Upper lobe of left lung (tissue), 6 donors: ENCODE measurements at places on chromosomes 5 and 9. TPM values are rescaled to one million over a fixed set of nuclear protein-coding genes. Genes with fewer than 3 reads are reported as not detected.

Gene MCTP1
- total RNA-seq: 30.6 TPM

Gene CDC20B
- total RNA-seq: 0.09 TPM

Gene SLC6A7
- total RNA-seq: not detected

Gene PCDHB7
- total RNA-seq: 2.4 TPM

Gene TAF11L5
- not detected for total RNA-seq

Gene SLC6A18
- not detected for total RNA-seq

Gene PFN3
- total RNA-seq: not detected

Gene PCDHGA2
- total RNA-seq: 3.1 TPM

Gene ADAMTS19
- not detected for total RNA-seq

Gene OTULINL
- 75.4 TPM for total RNA-seq

DNA sequence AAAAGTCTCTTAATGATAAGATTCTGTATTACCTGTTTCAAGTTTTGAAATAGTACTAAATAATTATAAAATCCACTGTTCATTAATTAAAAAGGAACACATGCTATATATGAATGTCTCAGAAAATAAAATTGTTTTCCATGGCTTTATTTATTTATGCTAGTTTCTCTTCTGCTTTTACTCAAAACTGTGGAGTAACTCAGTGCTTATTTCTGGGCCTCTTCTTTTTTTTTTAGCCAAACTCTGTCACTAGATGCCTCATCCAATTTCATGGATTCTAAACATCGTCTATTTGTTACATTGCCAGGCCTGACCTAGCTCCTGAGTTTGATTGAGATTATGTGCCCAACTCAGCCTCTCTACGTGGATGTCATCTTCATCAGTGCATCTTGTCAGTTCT lies 1509.7 kb downstream of the MAT2B start:
- no peak overlapping the region for H3K27ac ChIP-seq
- H3K4me1 ChIP-seq: peaks cover 4% of the 10 kb centered on the region
- no peaks in the 10 kb centered on the region for H3K27me3 ChIP-seq
- H3K4me3 ChIP-seq: no peak overlapping the region

GRCh38 chr5:6246820-6247437 lies 131.4 kb downstream of the MED10 start:
- no peaks in the 10 kb centered on the region for H3K4me1 ChIP-seq
- H3K4me3 ChIP-seq: no peak overlapping the region
- H3K27me3 ChIP-seq: no peaks in the 10 kb centered on the region
- no peaks in the 10 kb centered on the region for H3K36me3 ChIP-seq
- no peak for DNase-seq

- H3K27me3 ChIP-seq: no peaks in the 10 kb centered on the region
- H3K36me3 ChIP-seq: no peaks in the 10 kb centered on the region
- H3K4me3 ChIP-seq: no peak overlapping the region
- H3K4me1 ChIP-seq: peaks cover 22% of the 10 kb centered on the region
- no peak overlapping the region for H3K27ac ChIP-seq
Measured at GRCh38 chr5:107389775-107390148, 281.0 kb downstream of the EFNA5 start.

- H3K4me1 ChIP-seq: no peaks in the 10 kb centered on the region
- no peak overlapping the region for H3K27ac ChIP-seq
- H3K4me3 ChIP-seq: no peak overlapping the region
- no peak for DNase-seq
Measured at GRCh38 chr5:97915106-97915505, 732.1 kb upstream of the RIOK2 start.

DNA sequence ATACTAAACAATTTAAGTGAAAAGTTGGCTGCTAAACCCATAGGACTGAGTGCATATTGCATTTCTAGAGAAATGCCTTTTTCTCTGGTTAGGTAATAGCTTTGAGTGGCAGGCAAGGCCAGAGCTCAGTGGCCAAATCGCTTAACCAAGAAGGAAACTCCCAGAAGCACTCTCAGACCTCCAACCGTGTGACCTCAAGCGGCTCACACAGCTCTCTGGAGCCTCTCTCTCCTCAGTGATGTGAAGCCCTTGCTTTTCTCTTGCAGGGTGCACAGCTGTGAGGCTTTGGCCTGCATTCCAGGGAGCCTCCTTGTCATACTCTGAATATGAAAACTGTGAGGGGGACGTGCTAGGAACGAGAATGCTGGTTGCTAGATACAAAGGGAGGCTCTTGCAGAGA lies 106.7 kb downstream of the INSYN2B start:
- no peak overlapping the region for H3K27ac ChIP-seq
- no peak overlapping the region for H3K4me3 ChIP-seq

GRCh38 chr9:112486221-112487007 lies at the start of gene KIAA1958:
Gene KIAA1958 (plus strand): TSS chr9:112486827. CDS start chr9:112574081, 87,254 bp downstream.
- H3K4me3 ChIP-seq: peak within 1 kb of the TSS; percentile 91
- peak; percentile 95 for DNase-seq
- peaks cover 12% of the 10 kb centered on the region for H3K4me1 ChIP-seq
- no peaks in the 10 kb centered on the region for H3K27me3 ChIP-seq
- peak within 1 kb of the TSS; percentile 66 for H3K27ac ChIP-seq

DNA sequence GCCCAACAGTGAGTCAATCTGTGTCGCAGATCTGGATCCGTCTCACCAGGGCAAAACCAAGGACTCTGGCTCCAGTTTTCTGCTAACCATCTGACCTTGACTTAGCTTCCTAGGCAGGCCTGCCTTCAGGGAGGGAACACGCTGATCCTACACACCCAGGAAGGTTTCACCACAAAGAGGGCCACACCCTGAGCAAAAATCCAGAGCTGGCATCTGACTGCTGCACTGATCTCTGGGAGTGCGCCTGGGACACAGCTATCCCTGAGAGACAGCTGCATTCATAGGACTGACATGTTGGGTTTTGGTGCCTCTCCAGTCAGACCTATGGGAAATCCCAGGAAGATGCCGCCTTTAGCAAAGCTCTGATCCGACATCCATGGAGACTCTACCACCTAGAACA lies 47.5 kb downstream of the CDK5RAP2 start:
- peaks cover 78% of the 10 kb centered on the region for H3K36me3 ChIP-seq
- peaks cover 15% of the 10 kb centered on the region for H3K4me1 ChIP-seq
- H3K27ac ChIP-seq: no peak overlapping the region
- H3K27me3 ChIP-seq: no peaks in the 10 kb centered on the region

DNA sequence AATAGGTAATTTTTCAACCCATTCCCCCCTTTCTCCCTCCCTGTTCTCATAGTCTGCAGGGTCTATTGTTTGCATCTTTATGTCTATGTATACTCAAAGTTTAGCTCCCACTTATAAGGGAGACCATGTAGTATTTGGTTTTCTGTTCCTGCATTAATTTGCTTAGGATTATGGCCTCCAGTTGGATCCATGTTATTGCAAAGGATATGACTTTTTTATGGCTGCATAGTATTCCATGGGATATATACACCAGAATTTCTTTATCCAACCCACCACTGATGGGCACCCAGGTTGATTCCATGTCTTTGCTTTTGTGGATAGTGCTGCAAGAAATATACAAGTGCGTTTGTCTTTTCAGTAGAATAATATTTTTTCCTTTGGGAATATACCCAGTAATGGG lies 761.6 kb upstream of the GRAMD2B start:
- H3K36me3 ChIP-seq: no peaks in the 10 kb centered on the region
- no peak for DNase-seq
- H3K4me1 ChIP-seq: no peaks in the 10 kb centered on the region
- no peak overlapping the region for H3K4me3 ChIP-seq
- H3K27ac ChIP-seq: no peak overlapping the region
- H3K27me3 ChIP-seq: no peaks in the 10 kb centered on the region

DNA sequence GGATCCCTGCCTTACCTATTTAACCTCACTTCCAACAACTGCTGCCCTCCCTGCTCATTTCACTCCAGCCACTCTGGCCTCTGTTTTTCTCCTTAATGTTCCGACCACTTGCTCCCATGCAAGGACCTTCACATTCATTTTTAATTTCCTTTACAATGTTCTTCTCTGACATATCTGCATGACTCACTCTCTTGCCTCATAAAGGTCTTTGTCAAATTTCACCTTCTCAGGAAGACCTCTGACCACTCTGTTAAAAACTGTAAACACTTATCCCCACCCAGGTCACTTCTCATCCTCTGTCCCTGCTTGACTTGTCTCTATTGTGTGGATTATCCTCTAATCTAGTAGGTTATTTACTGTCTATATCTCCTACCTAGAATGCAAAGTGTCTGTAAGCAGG lies 751.2 kb downstream of the BRINP1 start:
- no peaks in the 10 kb centered on the region for H3K27me3 ChIP-seq
- no peaks in the 10 kb centered on the region for H3K36me3 ChIP-seq
- no peaks in the 10 kb centered on the region for H3K4me1 ChIP-seq
- no peak for DNase-seq
- no peak overlapping the region for H3K4me3 ChIP-seq

- H3K4me1 ChIP-seq: no peaks in the 10 kb centered on the region
- DNase-seq: no peak
- H3K27me3 ChIP-seq: no peaks in the 10 kb centered on the region
Measured at GRCh38 chr5:9971301-9971700, 278.4 kb downstream of the ATPSCKMT start.

GRCh38 chr9:112558476-112558875 lies 71.8 kb downstream of the KIAA1958 start:
- H3K4me1 ChIP-seq: no peaks in the 10 kb centered on the region
- DNase-seq: no peak
- H3K27me3 ChIP-seq: no peaks in the 10 kb centered on the region
- no peaks in the 10 kb centered on the region for H3K36me3 ChIP-seq

GRCh38 chr5:61245486-61245885 lies 83.2 kb upstream of the SMIM15 start:
- H3K4me1 ChIP-seq: peaks cover 6% of the 10 kb centered on the region
- no peak overlapping the region for H3K4me3 ChIP-seq
- H3K27ac ChIP-seq: no peak overlapping the region

GRCh38 chr5:72015103-72015548 lies 92.1 kb upstream of the MAP1B start:
- H3K4me1 ChIP-seq: no peaks in the 10 kb centered on the region
- no peaks in the 10 kb centered on the region for H3K27me3 ChIP-seq
- H3K4me3 ChIP-seq: no peak overlapping the region
- H3K36me3 ChIP-seq: no peaks in the 10 kb centered on the region
- H3K27ac ChIP-seq: no peak overlapping the region
- DNase-seq: no peak

DNA sequence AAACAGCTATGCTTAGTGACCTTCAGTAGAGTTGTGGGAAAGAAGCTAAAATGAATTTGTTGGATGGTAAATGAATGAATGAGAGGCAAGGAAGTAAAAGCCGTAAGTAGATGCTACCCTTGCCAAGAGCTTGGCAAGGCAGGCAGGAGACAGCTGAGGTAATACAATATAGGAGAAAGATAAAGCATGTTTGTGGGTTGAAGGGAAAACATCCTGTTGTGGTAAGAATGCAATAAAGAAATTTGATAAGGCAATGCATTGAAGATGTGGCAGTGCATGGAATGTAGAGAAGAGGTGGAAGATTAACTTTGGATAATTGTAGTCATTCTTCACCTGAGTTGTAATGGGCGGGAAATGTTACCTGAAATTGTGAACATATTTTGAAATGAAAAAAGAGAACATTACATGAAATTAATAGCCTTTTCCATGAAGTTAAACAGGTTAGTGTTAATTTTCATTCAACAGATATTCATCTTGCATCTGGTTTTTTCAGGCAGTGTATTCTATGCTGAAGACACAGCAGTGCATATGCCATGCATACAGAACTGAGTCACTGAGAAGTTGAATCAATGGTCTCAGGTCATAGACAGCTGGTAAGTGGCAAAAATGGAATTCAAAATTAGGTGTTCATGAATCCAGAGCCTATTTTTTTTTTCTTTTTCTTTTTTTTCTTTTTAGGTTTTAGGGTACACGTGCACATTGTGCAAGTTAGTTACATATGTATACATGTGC lies 43.4 kb upstream of the SPINK5 start:
- H3K27ac ChIP-seq: no peak overlapping the region
- no peak for DNase-seq
- H3K36me3 ChIP-seq: no peaks in the 10 kb centered on the region
- H3K27me3 ChIP-seq: no peaks in the 10 kb centered on the region
- H3K4me1 ChIP-seq: no peaks in the 10 kb centered on the region
- no peak overlapping the region for H3K4me3 ChIP-seq

- H3K27me3 ChIP-seq: no peaks in the 10 kb centered on the region
- H3K36me3 ChIP-seq: no peaks in the 10 kb centered on the region
- no peak overlapping the region for H3K4me3 ChIP-seq
- H3K27ac ChIP-seq: no peak overlapping the region
Measured at GRCh38 chr5:39857041-39857440, 432.3 kb upstream of the DAB2 start.

DNA sequence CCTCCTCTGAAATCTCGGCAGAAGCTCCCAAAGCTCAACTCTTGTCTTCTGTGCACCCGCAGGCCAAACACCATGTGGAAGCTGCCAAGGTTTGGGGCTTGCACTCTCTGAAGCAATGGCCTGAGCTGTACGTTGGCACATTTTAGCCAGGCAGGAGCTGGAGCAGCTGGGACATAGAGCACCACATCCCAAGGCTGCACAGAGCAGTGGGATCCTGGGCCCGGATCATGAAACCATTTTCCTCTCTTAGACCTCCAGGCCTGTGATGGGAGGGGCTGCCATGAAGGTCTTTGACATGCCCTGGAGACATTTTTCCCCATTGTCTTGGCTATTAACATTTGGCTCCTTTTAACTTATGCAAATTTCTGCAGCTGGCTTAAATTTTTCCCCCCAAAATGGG lies 567.1 kb upstream of the ZNF608 start:
- no peaks in the 10 kb centered on the region for H3K27me3 ChIP-seq
- no peaks in the 10 kb centered on the region for H3K36me3 ChIP-seq
- no peak overlapping the region for H3K27ac ChIP-seq
- no peaks in the 10 kb centered on the region for H3K4me1 ChIP-seq

GRCh38 chr5:62560786-62561185 lies 17.8 kb upstream of the LRRC70 start:
- H3K27ac ChIP-seq: no peak overlapping the region
- no peaks in the 10 kb centered on the region for H3K27me3 ChIP-seq
- H3K4me3 ChIP-seq: no peak overlapping the region
- no peak for DNase-seq
- H3K4me1 ChIP-seq: no peaks in the 10 kb centered on the region
- no peaks in the 10 kb centered on the region for H3K36me3 ChIP-seq

DNA sequence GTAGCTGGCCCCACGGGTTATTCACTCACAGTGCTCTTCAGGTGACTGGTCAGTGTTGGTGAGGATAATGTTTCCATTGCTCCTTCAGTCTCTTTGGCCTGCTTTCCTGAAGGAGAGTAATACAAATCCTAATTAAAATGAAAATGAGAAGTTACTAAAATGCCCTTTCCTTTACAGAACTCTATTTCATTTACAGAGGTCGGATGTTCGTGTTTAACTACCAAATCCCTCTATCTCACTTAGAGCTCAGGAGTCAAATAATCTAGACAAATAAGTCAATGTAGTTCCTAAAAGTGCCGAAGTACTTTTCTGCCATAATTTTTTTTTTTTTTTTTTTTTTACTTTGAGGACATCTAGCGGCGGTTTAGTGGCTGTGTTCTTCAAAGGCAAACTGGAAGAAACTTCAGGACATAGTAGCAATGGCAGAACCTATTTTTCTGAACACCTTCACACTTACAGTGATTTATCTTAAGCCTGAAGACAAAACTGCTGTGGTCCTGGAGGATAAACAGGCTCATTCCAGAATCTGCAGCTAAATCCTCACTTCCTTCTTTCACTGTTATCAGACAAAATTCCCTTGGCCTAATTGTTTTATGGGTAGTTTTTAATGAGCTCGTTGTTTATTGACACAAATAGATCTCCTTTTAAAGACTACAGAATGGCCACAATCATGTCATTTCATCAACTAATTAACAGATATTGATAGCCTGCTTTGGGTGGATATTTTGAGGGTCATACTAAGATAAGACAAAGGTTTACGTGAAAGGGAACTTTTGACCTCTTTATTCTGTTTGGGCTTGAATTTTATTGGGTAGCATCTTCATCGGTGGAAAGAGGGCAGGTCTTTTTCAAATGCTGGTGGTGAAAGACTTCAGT lies 207.6 kb upstream of the DMRTA1 start:
- no peak overlapping the region for H3K4me3 ChIP-seq
- no peak for DNase-seq
- H3K4me1 ChIP-seq: peaks cover 3% of the 10 kb centered on the region

GRCh38 chr5:159053708-159054107 lies 46.0 kb downstream of the EBF1 start:
- H3K4me3 ChIP-seq: no peak overlapping the region
- H3K27me3 ChIP-seq: peaks cover 3% of the 10 kb centered on the region
- peaks cover 23% of the 10 kb centered on the region for H3K4me1 ChIP-seq
- DNase-seq: no peak
- H3K36me3 ChIP-seq: no peaks in the 10 kb centered on the region
